ENCODE measurements at places on chromosomes 2 and 18.

- DNase-seq, result no peak
Observed at GRCh38 chr18:58529714-58530354, 99.1 kb downstream of the ALPK2 start.

- DNase-seq, result no peak
Observed at GRCh38 chr2:156189584-156189983, 142.9 kb downstream of the NR4A2 start.

DNA sequence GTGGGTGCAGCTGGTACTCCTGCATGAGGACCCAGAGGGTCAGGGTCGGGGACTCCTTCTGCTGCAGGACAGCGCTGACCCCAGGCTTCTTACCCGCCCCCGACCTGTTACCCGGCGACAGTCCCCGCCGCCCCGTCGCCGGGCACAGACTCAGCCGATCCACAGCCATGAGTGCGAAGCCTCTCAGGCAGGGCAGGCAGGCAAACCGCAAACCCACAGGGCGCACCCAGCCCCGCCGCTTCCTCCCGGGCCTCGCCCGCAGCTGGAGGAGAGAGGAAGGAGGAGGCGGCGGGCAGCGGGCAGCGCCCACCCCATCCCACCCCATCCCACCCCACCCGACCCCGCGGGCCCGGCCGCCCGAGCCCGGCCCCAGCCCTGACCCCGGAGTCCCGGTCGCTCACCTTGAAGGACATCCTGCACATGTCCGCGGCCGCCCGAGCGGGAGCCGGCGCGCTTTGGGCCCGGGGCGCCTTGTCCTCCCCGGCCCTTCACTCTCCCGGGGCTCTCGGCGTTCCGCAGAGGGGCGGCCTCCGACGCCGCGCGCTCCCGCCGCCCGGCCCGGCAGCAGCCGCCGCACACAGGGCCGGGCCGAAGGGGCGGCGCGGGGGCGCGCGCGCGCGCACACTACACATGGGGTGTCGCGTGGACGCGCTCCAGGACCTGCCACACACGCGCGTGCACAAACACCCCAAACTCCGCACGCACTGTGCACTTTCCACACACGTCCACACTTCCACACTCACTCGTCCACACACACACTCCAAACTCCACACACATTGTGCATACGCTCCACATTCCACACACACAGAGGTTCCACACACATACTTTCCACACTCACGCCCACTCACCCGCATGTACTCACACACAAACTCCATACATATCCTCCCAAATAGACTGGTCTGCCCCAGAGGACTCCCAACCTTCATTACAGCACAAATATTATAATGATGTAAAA is at the start of gene ANKRD29:
ANKRD29 (minus strand) TSS at position 603 of the 955 bp plus-strand sequence; CDS start at position 422, 181 bp downstream.
- DNase-seq, result no peak

GRCh38 chr2:162215162-162215561 is 28.1 kb downstream of the FAP start:
- DNase-seq, result no peak

DNA sequence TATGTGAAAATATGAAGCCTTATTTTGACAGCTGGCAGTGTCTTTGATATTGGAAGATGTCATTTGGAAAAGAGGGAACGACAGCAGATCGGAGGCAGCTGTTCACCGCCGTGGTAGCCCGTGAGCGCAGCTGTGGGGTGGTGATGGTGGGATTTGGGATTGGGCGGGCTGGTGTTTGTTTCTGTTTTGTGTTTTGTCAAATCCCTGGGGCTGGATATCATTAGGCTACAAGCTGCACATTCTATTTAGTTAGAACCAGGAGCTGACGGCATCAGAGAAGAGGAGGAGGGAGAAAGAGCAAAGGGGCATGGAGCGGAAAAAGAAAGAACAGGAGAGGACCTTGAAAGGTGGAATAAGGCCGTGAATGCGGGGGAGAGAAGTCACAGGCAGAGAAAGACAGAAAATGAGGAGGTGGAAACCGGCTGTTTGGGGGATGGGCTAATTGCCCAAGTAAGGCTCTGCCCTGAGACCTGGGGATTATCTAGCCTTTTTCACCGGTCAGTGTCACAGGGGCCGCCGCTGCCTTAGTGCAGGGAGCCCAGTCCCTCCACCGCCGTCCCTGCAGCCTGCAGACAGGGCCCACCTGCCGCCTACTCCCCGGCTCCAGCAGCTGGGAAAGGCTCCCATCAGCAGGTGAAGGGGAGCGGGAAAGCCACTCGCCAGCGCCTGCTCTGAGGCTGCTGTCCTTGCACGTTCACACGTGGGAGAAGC is 88.0 kb downstream of the ZCCHC2 start:
- no peak for DNase-seq

DNA sequence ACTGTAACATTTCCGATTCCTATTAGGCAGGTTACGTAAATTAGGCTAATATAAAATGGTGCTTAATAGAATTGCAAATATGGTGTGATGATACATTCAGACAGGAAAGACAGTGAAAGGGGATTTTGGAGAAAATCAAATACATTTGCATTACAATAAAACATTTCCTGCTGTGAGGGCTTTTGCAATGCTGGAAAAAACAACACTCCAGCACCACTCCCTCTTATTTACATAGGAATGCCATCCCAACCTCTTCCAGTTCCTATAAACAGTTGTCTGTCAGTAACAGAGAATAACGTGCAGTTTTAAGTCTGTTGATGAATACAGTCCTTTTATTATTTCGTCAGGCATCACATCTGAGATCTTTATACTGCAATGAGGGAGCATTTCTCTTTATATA is 298.8 kb upstream of the FANCL start:
- no peak for DNase-seq

GRCh38 chr2:119760237-119760955 is 674 bp downstream of the PTPN4 start:
- peak; percentile 7 for DNase-seq

DNA sequence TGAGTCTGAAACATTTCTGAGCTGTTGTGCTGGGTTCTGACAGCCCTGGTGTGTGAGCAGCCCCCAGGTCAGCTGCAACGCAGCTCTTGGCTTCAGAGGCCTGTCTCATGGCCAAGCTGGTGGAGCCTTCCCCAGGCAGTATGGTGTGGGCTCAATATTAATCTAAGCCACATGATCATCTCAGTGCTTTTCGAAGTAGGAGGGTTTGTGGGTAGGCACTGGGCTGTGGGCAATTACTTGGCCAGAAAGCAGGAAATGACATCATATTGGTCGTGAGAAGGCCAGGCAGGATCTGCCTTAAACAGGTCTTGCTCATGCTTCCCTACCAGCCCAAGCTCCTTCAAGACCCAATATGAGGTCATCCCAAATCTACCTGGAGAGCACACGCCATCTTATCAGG is 26.9 kb downstream of the LOXHD1 start:
- no peak for DNase-seq

- DNase-seq, result no peak
Observed at GRCh38 chr2:223262946-223263345, 211.0 kb downstream of the KCNE4 start.

- DNase-seq, result no peak
Observed at GRCh38 chr18:9737472-9738121, 29.5 kb downstream of the RAB31 start.

DNA sequence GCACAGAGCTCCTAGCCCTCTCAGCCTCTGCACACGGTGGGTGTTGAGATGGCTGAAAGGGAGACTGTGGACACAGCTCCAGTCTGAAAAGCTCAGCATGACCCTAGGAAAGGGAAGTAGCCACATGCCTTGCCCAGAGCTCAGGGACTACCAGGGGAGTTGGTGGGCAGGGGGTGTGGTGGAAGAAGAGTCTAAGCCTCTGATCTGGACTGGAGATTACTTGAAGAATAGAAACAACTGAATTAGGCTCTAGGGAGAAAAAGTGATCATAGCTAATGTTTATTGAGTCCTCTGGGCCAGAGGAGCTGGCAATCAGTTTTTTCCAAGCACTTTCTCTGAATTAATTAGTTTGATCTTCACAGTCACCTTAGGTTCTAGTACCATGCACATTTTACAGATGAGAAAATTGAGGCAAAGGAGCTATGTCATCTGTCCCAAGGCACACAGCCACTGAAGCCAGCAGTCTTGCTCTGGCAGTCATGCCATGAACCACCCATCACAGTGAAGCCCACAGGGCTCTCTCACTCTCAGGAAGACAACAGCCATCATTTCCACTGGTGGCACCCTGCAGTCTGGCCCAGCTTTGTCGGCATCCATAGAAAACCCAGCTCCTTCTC is 10.3 kb downstream of the SDC1 start:
- no peak for DNase-seq

DNA sequence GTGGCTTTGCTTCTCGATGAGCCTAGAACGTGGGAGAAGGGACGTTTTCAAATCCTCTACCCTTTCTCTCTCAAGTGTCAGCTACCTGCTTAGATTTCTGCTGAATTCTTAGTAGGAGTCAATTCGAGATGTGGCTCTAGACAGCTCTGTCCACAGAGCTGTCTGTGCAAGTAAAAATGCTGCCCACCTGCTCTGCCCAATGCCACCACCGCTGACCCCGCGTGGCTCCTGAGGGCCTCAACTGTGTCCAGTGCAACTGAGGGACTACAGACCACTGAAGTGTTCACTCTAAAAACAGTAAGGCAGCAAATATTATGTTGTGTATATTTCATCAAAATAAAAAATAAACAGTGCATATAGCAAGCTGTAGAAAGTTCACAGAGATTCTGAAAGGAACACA is 266.3 kb downstream of the ZNF516 start:
- no peak for DNase-seq

DNA sequence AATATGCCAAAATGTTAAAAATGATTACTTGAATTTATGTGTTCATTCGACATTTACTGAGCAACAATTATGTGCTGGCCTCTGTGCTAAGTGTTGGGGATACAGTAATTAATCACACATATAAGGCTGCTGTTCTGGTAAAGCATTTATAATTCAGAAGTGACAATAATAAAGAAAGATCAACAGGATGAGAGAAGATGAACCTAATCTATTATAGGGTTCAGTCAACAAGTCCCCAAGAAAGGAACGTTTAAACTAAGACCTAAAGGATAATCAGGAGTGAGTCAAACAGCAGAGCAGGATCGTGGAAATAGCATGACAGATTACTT is 60.1 kb upstream of the COX7A2L start:
- no peak for DNase-seq

DNA sequence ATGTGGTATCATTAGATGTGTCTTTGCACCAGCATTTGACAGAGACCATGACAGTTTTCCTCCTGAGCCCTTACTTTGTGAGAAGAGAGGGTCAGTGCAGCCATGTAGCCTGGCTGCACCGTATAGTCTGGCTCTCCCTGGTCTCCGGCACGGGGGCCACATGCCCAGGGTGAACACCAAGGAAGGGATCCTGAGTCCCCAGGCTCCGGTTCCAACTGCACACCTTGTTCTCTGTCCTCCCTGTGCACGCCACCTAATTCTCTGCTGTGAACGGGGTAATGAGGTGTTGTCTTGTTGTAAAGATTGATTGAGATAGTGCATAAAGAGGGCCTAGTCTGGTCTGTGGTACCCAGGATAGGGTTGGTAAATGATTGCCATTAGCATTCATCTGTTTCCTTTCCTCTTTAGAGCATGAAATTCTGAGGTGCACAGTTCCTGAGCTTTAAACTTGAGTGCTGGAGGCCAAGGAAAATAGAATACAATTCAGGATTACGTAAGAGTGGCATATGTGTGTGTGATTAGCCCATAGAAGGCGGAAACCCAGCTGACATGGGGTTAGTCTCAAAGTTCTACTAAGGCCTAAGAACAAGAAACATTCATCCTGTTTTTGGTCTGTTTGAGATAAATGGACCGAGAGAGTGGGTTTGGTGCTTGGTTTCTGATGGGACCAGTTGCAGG is 55.5 kb downstream of the NCK2 start:
- no peak for DNase-seq

DNA sequence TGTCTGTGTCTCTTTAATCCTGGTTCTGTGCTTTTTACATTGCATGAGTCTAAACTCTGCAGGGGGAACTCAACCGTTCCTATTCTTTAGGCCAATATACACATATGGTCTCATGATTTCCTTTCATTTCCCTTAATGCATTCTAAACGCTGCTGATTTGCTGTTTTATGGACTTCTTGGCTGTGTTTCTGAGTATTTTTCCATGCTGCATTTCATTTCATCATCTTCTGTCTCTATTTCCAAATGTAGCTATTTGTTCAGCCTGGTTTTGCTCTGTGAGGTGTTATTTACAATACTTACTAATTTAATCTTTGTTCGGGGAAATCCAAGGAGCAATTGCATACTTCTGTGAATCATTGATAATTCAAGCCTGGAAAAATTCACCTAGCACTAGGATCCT is 897.2 kb downstream of the TSN start:
- DNase-seq, result no peak

DNA sequence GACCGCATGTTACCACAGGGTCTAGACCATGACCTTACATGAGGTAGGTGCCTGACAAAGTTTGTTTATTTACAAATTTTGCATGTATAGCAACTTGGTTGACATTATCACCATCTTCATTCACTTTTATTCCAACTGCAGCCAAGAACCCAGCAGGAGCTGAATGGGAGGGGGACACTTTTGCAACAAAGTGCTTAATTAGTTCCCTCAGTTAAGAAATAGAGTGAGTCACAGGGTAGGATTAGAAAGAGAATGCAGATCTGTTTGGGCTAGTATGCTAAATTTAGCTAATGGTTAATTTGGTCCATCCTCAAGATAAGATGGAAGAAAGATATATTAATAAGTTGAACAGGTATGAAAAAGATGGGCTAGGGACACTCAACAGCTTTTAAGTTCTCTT is 678.9 kb downstream of the ARHGAP15 start:
- no peak for DNase-seq

DNA sequence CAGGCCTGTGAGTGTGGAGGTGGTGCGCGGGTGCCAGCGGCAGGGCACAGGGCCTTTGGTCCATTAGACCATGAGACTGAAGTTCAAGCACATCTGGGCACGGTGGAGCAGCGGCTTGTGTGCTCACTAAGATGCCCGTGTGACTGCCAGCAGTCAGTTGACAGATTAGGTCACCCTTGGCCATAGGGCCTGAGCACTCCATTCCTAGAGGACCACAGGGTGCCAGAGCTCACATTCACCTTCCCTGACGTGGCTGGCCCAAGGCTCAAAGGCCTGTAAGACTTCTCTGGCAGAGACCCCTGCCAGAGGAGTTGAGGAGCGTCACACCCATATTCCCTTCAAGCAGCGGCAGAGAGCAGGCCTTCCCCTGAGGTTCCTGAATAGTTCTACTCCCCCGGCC is 650 bp downstream of the LHCGR start:
- no peak for DNase-seq

GRCh38 chr2:158394453-158394852 is 62.1 kb downstream of the CCDC148 start:
- no peak for DNase-seq

DNA sequence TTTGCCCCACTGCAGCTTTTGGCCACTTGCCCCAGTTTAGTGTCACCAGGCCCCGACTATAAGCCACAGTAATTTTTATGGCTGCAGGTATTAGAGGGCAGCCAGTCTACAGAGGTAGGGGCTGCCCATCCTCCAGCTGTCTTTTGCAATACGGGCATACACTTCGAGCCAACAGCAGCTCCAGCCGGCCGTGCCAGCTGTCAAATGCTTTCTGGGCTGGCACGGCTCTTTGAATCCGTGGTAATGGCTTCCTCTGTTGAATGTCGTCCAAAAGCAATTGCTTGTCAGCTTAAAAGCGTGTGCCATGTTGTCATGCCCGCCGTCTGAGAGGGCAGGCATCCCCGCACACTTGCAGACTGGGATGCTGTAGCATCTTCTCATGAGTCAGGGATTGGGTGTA is 41.3 kb downstream of the BCL2L11 start:
- DNase-seq, result no peak

- DNase-seq, result no peak
Observed at GRCh38 chr2:209145941-209146681, 277.7 kb upstream of the MAP2 start.

Data from GM18507 (cell line).